ENCODE measurements at places on chromosomes 2 and 18.

DNA sequence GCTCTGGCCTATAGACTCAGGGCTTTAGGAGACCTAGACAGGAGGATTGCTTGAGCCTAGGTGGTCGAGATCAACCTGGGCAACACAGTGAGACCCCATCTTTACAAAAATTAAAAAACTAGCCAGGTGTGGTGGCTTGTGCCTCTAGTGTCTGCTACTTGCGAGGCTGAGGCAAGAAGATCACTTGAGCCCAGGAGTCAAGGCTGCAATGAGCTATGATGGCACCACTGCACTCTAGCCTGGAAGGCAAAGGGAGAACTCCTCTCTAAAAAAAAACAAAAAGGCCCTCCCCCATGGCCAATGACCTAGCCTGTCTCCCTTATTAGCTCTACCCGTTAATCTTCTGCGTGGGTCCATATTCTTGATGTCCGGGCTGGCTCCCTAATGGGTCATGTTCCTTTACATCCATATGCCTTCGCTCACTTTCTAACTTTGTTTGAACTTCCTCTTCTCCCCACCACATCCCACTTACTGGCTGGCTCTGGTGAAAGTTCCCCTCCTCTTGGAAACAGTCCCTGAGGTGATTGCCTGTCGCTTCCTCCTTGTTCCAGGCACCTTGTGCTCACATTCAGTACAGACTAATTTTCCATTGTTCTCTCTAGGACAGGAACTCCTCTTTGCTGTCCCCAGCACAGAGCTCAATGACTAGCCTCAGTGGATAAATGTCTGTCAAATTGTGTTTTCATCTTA, 103.0 kb downstream of the AFF3 start:
- no peak for DNase-seq

DNA sequence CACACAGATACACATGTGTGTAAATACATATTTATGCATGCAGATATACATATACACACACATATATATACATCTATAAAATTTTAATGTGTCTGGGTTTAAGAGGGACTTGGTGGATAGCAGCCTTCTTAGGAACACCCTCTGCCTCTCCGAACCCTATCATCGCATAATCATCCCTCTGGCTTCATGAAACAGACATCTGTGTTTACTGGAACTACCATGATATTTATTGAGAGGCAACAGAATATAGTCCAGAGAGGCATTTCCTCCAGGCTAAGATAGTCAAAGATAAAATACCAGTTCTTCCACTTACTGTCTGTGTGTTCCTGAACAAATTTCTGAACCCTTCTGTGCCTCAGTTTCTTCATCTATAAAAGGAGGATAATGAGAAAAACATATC, 239.0 kb upstream of the FANCL start:
- no peak for DNase-seq

- DNase-seq = no peak
These were observed 8.2 kb downstream of the WDFY1 start for GRCh38 chr2:223936862-223937326.

- DNase-seq = no peak
These were observed 42.6 kb downstream of the ARHGAP15 start for GRCh38 chr2:143171817-143172216.

DNA sequence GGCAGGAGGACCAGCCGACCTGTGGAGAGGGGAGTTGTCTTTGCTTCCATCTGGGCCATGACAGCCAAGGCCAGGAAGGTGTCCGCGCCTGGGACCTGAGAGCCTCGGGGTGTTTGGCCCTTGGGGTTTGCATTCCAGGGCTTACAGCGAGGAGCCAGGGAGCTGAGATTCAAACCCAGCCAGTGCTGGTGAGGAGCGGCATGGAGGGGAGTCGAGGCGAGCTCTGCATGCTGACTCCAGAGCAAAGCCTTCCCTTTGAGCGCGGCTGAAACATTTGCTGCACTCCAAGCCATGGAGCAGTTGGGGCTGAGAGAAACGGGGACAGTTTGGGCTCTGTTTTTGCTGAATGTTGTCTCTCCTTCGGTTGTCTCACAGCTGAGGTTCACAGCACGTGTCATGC, 77.4 kb downstream of the TWIST2 start:
- no peak for DNase-seq

- no peak for DNase-seq
These were observed 1.3 kb downstream of the TMEM131 start for GRCh38 chr2:97994476-97994875.

- no peak for DNase-seq
These were observed 7.4 kb downstream of the SMAD7 start for GRCh38 chr18:48943333-48943732.

DNA sequence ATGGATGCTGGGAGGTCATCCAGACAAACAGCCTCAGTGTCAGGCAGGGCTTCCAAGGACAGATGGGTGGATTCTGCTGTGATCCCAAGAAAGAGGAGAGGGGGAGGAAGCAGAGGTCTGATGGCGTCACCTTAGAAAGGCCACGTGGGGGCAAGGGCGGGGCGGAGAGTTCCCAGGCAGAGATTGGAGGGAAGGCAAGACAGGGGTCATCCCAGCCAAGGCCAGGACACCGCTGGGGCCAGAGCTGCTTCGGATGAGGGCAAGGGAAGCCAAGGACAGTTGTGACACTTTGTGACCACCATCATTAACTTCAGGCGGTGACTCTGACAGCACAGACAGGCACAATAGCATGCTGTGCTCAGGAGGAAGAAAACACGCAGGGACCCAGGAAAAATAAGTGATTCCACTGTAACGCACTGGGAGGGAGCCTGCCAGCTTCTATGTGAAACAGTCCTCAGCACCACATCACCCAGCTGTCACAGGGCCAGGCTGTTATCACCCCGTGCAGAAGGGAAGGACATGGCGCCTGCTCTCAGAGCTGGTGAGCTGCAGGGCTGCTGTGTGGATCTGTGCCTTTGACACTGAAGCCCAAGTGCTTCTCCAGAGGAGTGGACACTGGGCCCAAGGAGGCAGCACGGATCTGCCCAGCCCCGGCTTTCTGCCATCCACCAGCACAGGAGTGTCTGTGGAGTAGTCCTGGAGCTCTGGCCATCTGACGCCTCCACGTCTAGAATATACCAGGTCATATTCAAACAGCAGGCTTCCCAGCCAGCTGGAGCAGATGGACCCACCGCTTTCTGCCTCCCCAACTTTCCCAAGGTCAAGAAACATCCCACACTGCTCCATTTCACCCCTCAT, 204.1 kb downstream of the NDUFA10 start:
- no peak for DNase-seq

DNA sequence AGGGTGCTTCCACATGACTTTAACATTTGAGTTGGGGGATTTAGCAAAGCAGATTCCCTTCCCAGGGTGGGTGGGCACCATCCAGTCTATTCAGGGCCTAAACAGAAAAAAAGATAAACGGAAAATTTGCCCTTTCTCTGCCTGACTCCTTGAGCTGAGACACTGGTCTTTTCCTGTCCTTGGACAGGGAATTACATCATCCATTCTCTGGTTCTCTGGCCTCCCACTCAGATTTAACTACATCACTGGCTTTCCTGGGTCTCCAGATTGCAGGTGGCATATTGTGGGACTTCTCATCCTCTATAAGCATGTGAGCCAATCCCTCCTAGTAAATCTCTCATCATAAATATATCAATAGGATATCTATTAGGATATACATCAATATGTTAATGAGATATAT, 25.8 kb downstream of the CAPN13 start:
- DNase-seq = no peak

- no peak for DNase-seq
These were observed 132.0 kb downstream of the SH3BP4 start for GRCh38 chr2:235083822-235084221.

GRCh38 chr2:3142961-3143571, 234.6 kb downstream of the EIPR1 start:
- DNase-seq = no peak

DNA sequence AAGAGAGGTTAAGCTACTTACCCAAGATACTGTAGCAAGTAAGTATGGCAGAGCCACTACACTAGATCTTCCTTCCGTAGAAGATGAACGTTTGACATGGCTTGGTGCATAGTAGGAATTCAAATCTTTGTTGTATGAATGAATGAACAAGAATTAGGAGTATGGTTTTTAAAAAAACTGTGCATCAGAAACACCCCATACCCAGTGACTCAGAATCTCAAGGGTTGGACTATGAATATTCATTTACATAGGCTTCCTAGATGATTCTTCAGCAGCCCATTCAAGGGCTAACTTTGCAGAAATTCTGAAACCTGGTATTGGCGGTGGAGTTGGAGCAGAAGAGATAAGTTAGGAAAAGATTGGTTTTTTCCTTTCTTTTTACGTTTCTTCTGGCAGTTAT, 5.4 kb downstream of the ACTR3 start:
- DNase-seq = no peak

DNA sequence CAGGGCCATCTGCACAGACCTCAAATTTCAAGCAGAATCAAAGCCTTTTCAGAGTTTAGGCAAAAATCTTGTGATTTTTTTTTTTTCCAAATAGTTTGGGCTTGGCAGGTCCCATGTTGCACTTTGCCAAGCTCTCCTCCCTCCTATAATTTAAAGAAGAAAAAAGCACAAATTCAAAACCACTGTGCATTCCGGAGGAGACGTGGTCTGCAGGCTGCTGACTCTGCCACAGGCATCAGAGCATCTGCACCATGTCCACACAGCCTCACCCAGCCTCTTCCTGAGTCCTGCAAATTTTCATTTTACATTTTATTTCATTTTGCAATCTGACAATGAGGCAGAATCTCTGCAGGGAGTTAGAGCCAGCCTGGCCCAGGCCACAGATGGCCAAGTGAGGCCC, 15.7 kb upstream of the GPC1 start:
- no peak for DNase-seq

GRCh38 chr2:233706720-233707119, 6.0 kb upstream of the UGT1A5 start:
- no peak for DNase-seq

DNA sequence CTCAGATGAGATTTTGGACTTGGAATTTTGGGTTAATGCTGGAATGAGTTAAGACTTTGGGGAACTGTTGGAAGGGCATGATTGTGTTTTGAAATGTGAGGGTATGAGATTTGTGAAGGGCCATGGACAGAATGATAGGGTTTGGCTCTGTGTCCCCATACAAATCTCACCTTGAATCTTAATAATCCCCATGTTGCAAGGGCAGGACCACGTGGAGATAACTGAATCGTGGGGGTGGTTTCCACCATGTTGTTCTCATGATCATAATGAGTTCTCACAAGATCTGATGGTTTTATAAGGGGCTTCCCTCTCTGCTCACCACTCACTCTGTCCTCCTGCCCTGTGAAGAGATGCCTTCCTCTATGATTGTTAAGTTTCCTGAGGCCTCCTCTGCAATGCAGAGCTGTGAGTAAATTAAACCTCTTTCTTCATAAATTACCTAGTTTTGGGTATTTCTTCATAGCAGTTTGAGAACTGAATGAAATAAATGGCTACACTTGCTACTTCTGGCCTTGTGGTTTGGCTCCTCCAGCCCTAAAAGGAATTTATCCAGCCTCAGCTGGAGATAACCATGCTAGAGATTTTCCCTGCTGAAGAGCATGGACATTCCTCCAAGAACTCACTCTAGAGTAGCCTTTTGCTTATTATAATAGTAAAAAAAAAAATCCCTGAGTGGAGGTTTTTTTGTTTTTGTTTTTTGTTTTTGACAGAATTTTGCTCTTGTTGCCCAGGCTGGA, 144.3 kb upstream of the TFPI start:
- no peak for DNase-seq

- DNase-seq = peak; percentile 9
These were observed 60.6 kb downstream of the SERTAD2 start for GRCh38 chr2:64593035-64593655.

- DNase-seq = no peak
These were observed 28.9 kb downstream of the OSBPL1A start for GRCh38 chr18:24368749-24369148.

All from epithelial cell of proximal tubule (primary cell).